ENCODE measurements at places on chromosomes 16 and 17.

GRCh38 chr16:6125483-6126259 lies 1028.1 kb upstream of the EEF2KMT start:
- DNase-seq, result no peak

- DNase-seq, result no peak
Observed at GRCh38 chr16:82651921-82652601, 25.3 kb downstream of the CDH13 start.

DNA sequence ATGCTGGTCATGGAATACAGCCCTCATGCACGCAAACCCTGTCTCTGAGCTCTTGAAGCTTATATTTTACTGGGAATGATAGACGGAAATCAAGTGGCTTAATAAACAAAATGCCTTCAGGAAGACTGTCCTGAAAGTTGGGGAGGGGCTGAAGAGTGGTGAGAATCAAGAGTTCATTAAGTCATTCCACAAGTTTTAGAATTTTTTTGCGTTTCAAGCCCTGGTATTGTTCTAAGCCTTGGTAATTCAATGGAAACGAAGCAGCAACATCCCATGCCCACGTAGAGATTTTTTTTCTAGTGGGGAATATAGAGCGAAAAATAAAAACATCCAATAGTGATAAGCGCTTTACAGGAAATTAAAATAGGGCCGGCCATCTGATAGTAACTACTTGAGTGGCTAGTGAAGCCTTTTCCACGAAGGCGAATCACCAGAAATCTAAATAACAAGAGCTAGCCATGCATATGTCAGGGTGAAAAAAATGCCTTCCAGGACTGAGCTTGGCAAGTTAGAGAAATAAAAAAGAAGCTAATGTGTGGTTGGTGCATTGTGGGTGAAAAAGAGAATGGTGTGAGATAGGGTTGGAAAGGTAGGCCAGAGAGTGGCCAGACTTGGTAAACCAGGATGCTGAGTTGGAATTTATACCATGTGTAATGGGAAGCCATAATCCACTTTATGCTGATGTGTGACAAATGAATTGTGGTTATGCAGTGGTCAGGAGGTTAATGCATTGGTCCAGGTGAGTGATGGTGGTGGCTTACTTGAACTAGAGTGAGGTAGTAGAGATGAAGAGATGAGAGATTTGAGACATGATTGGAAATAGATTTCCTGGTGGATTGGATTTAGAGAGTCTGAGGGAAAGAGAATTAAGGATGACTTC lies 772 bp downstream of the PFAS start:
- no peak for DNase-seq

- no peak for DNase-seq
Observed at GRCh38 chr16:72125635-72126428, 32.2 kb downstream of the DHX38 start.

DNA sequence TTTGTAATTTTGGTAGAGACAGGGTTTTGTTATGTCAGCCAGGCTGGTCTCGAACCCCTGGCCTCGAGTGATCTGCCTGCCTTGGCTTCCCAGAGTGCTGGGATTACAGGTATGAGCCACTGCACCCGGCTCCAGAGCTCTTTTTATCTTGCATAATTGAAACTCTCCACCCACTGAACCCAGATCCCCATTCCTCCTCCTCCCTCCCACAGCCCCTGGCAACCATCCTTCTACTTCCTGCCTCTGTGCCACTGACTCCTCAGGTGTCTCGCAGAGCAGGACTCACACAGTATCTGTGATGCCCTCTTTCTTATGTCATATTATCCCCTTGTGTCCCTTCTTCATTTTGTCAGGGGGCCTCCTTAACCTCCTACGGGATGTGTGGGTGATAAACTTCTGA lies 340.7 kb downstream of the SLC39A11 start:
- no peak for DNase-seq
